ENCODE measurements at places on chromosomes 1 and 21.

DNA sequence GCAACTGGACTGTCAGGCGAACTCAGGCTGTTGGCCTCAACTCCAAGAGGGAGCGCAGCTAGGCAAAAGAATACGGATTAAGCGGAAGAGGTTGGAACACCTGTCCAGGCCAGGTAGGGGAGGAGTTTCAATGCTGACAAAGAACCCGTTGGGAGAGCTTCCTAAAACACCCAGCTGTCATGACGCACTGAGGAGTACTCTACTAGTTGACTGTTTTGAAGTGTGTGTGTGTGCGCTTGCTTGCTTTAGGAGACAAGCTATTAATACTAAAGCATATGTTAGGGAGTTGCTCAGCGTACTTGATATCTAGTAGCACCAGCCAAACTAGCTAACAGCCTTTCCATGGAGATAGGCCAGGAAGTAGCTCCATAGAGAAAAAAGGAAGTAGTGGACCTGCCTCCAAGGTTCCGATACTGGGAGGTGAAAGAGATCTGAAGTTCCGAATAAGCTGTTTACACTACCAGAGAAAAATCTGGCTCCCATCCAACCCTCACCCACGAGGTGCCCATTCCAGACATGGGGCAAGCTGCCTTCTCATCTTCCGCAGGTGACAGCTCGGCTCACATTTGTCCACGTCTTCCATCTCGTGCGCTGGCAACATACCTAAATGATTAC is 974 bp upstream of the FNBP1L start:
- no peak for DNase-seq

GRCh38 chr21:45592626-45593134 is 50.4 kb upstream of the SLC19A1 start:
- DNase-seq, result no peak

GRCh38 chr1:57192222-57192621 is 226.4 kb upstream of the C8B start:
- DNase-seq, result no peak

DNA sequence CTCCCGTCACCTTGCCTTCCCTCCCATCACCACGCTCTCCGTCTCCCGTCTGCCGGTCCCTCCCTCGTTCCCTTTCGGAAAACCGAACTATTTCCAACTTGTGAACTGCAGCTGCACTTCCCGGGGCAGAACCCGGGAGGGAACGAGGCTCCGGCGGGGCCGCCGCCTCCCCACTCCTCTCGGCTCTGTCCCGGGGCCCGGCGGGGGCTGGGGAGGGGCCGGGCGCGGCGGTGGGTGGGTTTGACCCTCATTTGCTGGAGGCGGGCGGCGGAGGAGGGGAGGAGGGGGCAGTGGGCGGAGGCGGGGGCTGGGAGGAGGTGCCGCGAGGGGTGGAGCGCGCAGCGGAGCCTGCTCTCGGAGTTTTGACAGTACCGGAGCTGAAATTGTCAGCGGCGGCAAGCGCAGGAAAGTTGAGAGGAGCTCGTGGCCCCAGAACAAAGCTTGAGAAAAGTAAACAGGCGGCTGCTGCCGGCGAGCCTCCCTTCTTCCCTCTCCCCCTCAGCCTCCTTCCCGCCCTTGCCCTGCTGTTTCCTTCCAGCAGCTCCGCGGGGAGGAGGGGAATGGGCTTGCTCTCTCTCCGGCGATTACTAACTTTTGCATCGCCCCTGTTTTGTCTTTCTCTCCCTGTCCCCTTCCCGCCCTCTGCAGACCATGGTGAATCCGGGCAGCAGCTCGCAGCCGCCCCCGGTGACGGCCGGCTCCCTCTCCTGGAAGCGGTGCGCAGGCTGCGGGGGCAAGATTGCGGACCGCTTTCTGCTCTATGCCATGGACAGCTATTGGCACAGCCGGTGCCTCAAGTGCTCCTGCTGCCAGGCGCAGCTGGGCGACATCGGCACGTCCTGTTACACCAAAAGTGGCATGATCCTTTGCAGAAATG is 2.9 kb downstream of the LMO4 start:
- DNase-seq, result peak; percentile 24

DNA sequence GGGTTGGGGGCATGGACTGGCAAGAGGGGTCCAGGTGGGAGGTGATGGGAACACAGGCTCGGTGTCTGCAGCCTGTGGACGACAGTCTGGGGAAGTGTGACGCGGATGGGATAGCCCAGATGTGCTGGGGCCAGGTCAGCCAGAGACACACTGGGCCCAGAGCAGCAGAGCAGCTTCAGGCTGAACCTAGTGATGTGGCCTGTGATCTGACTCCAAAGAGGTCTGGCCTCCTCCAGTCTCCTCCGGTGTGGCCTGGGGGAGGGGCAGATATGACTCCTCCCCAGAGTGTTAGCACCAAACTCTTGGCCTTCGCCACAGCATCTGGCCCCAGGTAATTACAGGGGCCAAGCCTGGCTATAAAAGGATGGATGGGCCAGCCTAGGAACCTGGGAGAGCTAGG is 13.5 kb downstream of the EFNA3 start:
- DNase-seq, result no peak

DNA sequence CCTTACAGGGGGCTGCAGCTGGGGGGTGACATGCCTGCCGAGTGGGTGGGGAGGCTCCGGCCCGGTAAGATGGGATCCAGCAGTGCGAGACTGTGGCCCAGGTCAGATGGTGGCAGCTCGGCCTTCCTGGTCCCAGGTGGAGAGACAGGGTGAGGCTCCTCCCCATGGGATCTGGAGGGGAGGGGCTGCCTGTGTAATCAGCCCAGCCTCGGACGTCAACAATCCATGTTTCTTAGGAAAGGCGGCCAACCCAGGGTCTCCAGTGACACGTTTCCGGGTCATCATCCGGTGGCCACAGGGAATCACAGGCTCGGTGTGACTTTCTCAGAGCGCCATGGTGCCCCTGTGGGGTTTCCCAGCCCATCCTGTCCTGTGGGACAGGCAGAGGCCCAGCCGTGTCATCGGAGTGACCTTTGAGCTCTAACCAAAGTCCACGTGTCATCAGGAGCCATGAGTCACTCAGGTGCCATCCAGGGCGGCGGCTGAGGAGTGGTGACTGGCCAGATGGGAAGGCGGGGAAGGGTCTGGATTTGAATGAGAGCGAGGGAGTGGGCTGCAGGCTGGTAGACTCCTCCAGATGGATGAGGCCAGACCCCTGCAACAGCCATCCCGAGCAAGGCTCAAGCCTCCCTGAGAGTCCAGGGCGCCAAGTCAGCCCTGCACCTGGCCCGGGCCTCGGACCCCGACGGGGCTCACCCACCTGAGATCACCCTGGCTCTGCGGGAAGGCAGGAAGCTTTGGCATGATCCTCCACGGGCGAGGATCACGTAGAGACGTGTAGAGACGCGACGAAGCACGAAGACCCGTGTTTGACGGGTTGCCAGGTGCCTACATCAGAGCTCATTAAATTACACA is 6.6 kb upstream of the HES4 start:
- DNase-seq, result no peak

DNA sequence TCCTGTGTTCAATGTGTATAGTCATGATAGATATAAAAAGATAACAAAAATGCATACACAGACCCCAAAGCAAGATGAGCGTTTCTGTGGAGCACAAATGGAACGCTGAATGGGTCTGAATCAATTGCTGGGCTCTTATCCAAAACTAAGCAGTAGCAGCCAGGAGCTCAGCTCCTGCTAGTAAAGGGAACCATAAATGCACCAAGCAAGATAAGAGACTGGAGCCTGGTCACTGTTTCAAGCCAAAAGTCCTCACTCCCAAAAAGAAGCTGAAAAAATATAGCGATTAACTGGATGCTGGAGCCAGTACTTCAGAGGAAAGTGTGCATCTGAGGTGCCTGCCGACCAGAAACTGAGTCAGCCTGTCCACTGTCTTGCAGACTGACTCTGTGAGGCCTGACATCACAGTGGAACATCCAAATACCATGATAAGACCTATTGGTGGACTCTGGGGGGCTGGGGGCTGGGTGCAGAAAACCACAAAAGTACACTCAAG is 68.9 kb downstream of the LRRC8C start:
- no peak for DNase-seq

DNA sequence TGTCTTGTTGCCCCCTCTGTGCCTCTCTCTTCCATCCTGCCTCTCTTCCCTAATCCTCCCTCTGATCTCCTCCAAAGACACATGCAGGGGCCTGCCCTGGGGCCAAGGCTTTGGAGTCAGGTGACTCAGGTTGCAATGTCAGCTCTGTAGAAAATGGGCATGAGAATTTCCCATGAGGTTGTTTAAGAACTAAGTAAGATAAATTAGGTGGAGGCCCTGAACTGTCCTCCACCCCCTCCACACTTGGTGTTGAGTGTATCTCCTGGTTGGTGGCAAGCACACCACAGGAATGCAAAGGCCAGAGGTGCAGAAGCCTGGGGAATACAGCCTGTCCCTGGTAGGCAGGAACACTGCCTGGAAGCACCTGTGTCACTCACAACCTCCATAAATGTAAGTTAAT is 63.9 kb upstream of the GRIK3 start:
- DNase-seq, result no peak

DNA sequence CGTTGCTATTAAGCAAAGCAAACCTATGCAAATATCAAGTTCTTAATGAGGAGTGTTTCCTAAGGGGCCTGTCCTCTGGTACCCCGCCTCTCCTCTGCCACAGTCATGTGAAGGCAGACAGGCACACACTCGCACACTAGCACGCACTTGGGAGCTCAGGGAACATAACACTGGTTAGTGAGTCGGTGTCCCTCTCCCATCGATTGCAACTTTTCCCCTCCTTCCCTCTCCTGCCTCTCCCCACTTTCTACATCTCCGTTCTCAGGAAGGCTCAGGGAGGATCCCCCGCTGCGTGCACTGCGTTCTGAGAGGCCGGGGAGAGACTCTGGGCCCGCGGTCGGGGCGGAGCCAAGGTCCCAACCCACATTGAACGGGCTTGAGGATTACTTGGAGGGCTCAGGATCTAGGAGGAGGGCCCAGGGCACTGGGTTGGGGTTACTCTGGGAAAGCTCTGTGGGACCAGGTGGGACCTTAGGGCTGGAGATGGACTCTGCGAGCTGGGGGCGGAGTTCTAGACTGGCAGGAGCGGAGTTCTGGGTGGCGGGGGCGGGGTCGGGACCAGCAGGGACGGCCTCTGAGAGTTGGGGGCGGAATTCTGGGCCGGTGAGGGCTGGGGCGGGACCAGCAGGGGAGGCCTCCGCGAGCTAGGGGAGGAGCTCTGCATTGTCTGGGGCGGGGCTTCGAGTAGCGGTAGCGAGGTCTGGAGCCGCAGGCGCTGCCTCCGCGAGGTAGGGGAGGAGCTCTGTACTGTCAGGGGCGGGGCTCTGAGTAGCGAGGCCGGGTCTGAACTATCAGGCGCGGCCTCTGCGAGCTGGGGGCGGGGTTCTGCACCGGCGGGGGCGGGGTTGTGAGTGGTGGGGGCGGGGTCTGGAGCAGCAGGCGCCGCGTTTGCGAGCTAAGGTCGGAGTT is 533 bp upstream of the LEPR start:
- peak; percentile 97 for DNase-seq

DNA sequence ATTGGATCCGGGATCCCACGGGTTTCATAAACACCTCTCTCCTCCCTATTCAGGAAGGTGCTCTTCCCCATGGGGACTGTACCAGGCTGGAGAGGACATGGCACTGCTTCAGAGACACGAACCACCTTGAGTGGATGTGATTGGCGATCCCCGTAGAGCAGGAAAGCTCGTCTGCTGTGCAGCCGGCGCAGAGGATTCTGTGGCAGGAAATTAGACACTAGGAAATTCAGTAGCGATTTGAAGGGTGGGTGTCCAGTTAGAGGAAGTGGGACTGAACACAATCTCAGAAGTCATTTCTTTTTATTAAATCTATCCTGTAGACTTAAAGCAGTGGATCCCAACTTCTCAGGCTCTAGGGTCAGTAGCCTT is 767 bp downstream of the PDIK1L start:
- DNase-seq, result peak; percentile 31

DNA sequence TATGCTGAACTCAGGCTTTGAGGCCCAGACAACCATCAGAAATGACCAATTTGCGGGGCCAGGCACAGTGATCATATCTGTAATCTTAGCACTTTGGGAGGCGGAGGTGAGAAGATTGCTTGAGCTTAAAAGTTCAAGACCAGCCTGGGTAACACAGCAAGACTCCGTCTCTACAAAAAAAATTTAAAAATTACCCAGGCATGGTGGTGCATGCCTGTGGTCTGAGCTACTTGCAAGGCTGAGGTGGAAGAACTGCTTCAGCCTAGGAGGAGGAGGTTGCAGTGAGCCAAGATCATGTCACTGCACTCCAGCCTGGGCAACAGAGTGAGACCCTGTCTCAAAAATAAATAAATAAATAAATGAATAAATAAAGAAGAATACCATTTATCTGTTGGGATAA is 156.5 kb downstream of the EIF4G3 start:
- DNase-seq, result no peak

- DNase-seq, result no peak
These were observed 14.5 kb downstream of the HHAT start for GRCh38 chr1:210342986-210343780.

- peak; percentile 67 for DNase-seq
These were observed 67.5 kb upstream of the PRDX6 start for GRCh38 chr1:173409613-173410012.

DNA sequence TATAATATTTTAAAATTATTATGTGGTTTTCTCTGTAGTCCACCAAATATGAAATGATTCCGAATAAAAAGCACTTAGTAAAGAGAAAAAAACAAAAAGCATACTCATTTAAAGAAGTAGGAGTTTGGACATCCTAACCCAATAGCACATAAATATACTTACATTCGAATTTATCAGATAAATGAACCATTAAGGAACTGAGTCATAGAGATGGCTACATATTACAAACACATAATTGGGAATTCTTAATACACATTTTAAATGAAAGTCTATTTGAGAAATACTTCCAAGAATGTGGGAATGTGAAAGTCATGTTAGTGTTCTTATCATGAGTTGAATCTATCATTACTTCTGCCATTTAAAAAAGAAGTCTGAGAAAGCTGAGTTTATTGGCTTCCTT is 75.0 kb downstream of the USP24 start:
- no peak for DNase-seq
